Activated T-helper 1 cell treated with anti-CD3 and anti-CD28 coated beads, Interleukin-12 subunit alpha, Interleukin-12 subunit beta, Interleukin-2, Interleukin-4 antibody, amounts not matched to agents 30 ng/mL and 10 ng/mL and 1 ng/mL, durations not matched to agents 14 hours and 24 hours and 36 hours (primary cell): ENCODE measurements at places on chromosomes 5 and 9. TPM values are rescaled to one million over a fixed set of nuclear protein-coding genes. Genes with fewer than 3 reads are reported as not detected.

Gene LRRC70
- total RNA-seq = 0.83 and 0.86 TPM in 2 replicates

Gene N4BP3
- 1.8 TPM in 2 replicates for total RNA-seq

Gene SOHLH1
- not detected in 2 replicates for total RNA-seq

Gene LURAP1L
- total RNA-seq = not detected in 2 replicates

Gene SCGB3A2
- total RNA-seq = not detected in 2 replicates

Gene MOB3B
- 0.17 and 0.26 TPM in 2 replicates for total RNA-seq

Gene PTGES
- total RNA-seq = 0.16 TPM in 1 of 2 replicates, not detected in the other

Gene ANKRD34B
- total RNA-seq = not detected in 2 replicates

Gene CCL19
- not detected in 2 replicates for total RNA-seq

Gene ZBTB6
- 12.1 and 12.6 TPM in 2 replicates for total RNA-seq

Gene PRUNE2
- total RNA-seq = 0.27 and 0.57 TPM in 2 replicates

Gene GPR107
- 23.1 and 24.9 TPM in 2 replicates for total RNA-seq

Gene SLC6A7
- total RNA-seq = not detected in 2 replicates

Gene CTXN3
- not detected in 2 replicates for total RNA-seq

Gene PCDHB12
- total RNA-seq = not detected in 2 replicates
